ENCODE measurements at places on chromosomes 5 and 9. TPM values are rescaled to one million over a fixed set of nuclear protein-coding genes. Genes with fewer than 3 reads are reported as not detected.

- peak; percentile 52 for DNase-seq
Measured at GRCh38 chr9:33472171-33472880, 1.4 kb downstream of the NOL6 start.

GRCh38 chr5:166441-167372 lies 24.6 kb upstream of the LRRC14B start:
- peak; percentile 71 for DNase-seq

SPATA31E1 gene
- not detected for total RNA-seq

GRCh38 chr5:60490597-60491166 lies 209.3 kb downstream of the DEPDC1B start:
- no peak for DNase-seq

GRCh38 chr5:179431221-179431824 lies 86.1 kb upstream of the ADAMTS2 start:
- peak; percentile 62 for DNase-seq

DNAH5 gene
- total RNA-seq, result 0.57 TPM

- no peak for DNase-seq
Measured at GRCh38 chr9:69153707-69154521, 20.2 kb upstream of the TJP2 start.

GRCh38 chr9:129864991-129865647 lies 29.9 kb downstream of the USP20 start:
- DNase-seq, result no peak

DNA sequence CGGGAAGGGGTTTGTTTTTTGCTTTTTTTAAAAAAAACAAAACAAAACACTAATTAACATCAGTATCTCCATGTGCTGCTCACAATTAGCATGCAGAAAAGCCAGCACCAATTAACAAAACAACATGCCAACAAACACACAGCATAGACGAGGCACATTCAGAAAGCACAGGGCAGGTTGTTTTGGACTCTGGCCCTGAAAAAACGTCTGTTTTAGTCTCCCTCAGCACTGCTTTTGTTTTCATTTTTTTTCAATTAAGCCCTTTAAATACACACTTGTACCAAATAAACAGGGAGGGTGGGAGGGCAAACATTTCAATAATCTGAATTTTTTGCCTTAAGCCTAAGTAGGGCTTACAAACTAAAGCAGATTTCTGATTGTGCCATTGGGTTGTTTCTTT lies 309.6 kb downstream of the DTWD2 start:
- DNase-seq, result no peak

DNA sequence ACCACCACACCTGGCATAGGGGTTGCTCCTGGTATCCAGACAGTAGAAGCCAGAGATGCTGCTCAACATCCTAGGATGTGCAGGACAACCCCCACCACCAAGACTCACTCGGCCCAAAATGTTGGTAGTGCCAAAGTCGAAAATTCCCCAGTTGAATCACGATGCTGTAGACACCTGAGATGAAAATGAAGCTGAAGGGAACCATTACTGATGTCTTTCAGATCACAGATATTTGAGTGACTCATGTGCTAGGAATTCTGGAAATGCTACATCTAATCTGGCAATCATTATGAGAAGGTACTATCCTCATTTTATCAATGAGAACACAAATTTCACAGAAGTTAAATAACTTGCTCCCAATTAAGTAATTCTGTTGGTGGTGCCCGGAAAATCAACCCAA lies 21.0 kb upstream of the UBE2QL1 start:
- no peak for DNase-seq

DNA sequence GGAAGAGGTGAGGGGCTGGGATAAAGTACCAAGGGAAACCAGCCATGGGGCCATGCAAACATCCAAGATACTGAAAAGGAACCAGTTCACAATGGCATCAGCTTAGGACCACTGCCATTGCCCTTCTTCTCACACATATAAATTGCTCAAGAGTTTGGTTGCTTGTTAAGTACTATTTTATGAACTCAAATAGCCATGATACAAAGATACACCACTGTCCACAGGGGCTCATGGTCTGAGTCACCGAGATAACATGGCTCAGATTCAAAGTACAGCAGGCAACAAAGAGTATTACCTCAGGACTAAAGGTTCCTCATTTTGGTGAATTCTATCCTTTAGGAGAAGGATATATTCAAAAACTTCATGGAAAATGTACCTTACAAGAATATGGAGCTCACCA lies 55.6 kb downstream of the FANCC start:
- no peak for DNase-seq

GRCh38 chr5:160621526-160621925 lies 199.9 kb downstream of the PTTG1 start:
- no peak for DNase-seq

GRCh38 chr5:148922606-148923005 lies 96.2 kb downstream of the ADRB2 start:
- DNase-seq, result no peak

GRCh38 chr9:71353720-71354119 lies 232.3 kb upstream of the TRPM3 start:
- no peak for DNase-seq

SPINK6 gene
- not detected for total RNA-seq

- DNase-seq, result no peak
Measured at GRCh38 chr5:42767491-42768105, 11.0 kb downstream of the CCDC152 start.

MLANA gene
- total RNA-seq, result not detected

DNA sequence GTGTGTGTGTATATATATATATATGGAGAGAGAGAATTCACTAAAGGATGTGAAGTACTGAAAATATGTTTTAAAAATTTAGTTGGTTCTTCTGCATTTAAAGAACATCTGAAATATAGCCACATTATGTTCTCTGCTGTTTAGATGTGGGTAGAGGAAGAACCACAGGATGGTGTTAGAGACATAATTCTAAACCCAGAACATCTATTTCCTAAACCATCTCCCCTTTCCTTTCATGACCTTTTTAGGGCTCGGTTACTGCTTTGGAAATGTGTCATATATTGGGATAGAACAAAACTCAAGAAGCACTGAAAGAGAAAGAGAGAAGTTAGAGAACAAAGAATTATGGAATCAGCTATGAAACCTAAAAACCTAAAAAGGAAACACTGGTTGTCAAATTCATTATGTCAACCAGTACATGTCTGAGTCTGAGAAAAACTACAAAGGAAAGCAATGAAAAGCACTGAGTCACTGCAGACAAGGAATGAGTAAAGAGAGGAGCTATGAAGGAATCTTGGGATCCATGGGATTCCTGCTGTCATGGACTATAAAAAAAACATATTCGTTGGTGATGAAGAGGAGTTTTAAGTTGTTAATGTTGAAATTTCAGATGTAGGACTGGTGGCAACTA lies 28.4 kb downstream of the SLC12A2 start:
- no peak for DNase-seq

SV2C gene
- total RNA-seq, result 0.05 TPM

DNA sequence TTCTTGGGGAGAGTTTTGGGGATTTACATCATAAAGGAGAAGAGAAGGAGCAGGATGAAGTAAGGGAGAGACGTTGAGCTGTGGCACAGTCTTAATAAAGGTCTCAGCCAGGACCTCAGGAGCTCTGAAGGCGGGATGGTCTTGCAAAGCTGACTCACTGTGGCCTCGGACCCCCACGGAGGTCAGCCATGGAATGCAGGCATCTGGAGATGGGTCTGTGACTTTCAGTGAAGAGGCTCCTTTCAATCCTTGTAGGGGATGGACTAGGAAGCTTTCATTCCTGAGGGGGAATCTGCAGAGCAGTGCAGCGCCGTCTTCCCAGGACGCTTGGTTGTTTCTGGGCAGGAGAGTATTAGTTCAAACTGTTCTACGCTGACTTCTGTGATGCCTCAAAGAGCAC lies 65.7 kb upstream of the BASP1 start:
- no peak for DNase-seq

DNA sequence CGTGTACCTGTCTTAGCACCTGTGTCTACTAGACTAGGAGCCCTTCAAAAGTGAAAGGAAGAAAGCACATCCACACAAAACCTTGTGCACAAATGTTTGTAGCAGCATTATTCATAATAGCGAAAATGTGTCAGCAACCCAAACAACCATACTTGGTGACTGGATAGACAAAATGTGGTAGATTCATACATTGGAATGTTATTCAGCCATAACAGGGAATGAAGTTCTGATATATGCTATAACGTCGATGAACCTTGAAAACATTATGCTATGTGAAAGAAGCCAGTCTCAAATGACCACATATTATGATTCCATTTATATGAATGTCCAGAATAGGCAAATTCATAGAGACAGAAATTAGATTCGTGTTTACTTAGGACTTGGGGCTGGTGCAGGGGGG lies 57.8 kb upstream of the LARP1 start:
- DNase-seq, result no peak
